ENCODE measurements at places on chromosomes 2 and 18. TPM values are rescaled to one million over a fixed set of nuclear protein-coding genes. Genes with fewer than 3 reads are reported as not detected.

DNA sequence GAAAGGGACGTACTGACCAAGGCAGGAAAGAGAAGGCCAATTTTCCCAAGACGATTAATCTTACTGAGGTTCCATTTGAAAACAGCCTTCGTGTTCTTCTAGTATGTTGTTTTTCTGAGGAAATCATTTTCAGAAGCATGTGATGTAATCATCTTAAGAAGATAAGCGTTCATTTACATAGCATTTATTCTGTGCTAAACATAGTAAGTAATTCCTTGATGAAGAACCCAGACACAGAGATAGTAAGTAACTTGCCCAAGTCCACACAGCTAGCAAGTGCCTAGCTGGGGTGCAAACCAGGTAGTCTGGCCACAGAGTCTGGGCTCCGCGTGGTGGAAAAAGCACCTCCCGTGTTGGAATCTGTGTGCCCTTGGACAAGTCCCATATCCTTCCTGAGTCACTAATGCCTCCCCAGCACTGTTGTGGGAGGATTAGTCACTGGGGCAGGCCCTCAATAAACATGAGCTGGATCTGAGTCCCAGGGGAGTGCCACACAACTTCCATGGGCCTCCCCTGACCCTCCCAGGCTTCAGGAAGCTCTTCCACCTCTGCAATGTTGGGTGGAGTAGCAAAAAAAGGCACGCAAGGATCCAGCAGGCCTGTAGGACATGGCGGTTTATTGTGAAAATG, 26.9 kb upstream of the ASAP2 start:
- no peak for DNase-seq

- DNase-seq: no peak
Measured at GRCh38 chr2:73307720-73308119, 14.4 kb upstream of the EGR4 start.

- DNase-seq: no peak
Measured at GRCh38 chr18:53665701-53666100, 558.8 kb downstream of the MBD2 start.

- no peak for DNase-seq
Measured at GRCh38 chr18:61574665-61575064, 241.4 kb downstream of the CDH20 start.

Gene WNT6
- 1.7 TPM for total RNA-seq

DNA sequence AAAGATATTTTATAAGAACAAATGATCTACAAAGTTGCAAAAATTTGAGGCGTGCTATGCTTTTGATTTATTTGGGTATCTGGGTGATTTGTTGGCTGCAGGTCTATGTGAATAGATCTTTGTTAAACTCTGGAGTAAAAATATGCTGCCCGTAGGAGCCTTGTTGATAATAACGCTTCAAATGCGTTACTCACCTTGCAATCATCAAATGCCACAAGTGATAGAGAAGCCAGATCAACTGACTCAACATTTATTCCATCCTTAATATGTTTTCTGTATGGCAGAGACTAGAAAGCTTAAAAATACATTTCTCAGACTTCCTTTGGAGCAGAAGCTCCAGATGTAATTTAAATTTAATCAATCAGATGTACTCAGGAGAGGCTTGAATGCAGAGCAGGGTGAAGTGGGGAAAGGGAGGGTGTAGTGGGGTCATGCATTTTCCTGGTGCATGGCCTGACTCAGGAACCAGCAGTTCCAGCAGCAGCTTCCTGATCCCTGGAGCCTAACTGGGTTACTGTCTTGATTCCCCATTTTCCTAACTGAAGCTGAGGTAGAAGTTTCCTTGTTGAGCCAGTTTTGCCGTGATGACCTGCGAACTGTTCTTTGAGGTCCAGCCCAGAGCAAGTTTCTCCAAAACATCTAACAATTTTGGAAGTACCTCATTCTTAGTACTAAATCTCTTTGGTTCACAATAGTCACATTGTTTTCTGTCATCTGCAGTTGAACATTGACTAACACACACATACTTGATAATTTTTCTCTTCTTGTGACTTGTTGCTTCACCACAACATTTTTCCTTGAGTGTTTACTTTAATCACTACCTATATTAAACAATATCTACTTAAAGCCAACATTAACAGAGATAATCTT, 284.7 kb upstream of the CWC22 start:
- DNase-seq: no peak

Gene ANKRD30B
- 0.20 TPM for total RNA-seq
